Epithelial cell of esophagus (primary cell): ENCODE measurements at places on chromosomes 13 and 19.

- DNase-seq, result no peak
Measured at GRCh38 chr19:18847549-18848463, 16.0 kb downstream of the UPF1 start.

DNA sequence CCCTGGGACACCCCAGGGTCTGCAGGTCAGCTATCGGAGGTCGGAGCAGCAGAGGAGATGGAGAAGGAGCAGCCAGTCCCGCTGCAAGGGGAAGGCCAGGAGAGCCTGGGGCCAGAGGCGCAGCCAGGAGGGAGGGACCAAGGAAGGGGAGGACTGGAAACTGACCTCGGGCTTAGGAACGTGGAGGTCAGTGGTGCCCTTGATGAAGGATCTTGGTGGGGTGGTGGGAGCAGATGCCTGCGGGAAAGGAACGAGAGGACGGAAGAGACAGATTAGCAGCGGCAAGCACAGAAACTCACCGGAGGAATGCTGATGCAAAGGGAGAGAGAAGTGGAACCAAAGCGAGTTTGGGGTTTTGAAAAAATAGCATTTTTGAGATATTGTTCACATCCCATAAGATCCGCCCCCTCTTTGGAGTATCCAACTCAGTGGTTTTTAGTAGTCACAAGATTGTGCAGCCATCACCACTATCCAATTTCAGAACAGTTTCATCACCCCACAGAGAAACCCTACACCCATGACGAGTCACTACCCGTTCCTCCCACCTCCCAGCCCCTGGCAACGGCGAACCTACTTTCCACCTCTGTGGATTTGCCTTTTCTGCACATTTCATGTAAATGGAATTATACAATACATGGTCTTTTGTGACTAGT lies 22.1 kb downstream of the PLEKHF1 start:
- DNase-seq, result peak; percentile 73

DNA sequence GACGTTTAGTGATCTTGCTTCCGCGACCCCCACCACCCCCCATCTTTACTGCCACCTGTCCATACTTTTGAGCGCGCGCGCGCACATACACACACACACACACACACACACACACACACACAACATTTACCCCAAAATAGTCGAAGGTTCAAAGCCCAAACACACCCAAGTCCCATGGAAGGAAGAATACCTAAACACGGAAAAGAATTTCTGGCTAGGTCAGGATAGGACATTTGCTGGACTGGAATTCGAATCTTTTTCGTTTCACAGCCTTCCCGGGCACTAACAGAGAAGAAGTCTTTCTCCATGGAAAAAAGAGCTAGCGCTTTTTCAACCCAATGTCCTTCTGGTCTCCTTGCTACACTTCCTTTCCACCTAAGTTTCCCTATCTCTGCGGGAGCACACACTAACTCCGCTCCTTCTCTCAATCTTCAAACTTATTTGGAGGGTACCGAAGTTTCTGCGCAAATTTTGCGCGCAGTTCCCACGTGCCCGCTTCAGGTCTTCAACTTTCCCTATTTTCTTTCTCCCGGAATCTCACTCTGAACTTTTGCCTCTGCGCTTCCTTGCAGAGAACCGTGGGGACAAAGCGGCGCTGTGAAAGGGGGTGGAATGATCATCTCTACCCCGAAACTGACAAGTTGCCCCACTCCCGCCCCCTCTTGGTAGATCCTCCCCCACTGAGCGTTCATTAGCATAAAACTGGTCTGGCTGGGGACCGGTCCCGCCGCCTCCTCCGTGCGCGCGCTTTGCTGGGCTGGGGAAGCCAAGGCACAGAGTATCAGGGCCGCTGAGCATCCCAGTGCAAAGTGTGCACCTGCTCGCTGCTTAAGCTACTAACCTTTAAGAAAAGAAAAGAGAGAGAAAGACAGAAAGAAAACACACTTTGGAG lies 2.7 kb downstream of the DACH1 start:
- peak; percentile 29 for DNase-seq

- DNase-seq, result no peak
Measured at GRCh38 chr13:80245162-80245733, 95.7 kb downstream of the SPRY2 start.

DNA sequence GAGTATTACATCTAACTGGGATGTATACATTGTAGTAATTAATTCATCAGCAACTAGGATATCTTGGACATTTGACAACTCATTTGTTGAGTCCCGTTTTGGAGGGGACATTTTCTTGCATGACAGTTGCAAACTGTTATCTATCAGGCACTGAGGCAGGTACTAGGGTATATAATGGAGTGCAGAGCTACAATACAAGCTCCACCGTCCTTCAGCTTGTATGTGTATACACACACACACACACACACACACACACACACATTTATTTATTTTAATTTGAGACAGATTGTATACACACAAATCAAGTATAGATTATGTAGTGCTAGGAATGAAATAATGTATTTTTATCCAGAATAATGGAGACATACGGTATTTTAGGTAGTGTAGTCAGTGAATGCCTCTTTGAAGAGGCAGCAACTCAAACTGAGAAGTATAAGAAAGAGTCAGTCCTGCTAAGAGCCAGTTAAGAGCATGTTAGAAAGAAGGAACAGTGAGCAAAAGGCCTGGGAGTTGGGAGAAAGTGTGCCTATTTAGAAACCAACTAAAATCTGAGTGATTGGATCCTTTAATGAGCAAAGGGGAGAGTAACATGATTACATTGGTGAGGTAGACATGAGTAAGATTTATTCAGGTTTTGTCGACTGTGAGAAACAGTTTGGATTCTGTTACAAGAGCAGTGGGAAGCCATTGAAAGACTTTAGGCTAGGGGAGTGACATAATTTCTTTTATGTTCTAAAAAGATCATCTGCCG lies 74.5 kb downstream of the NBEA start:
- DNase-seq, result no peak

- DNase-seq, result no peak
Measured at GRCh38 chr13:99509479-99509878, 8.2 kb downstream of the TM9SF2 start.

DNA sequence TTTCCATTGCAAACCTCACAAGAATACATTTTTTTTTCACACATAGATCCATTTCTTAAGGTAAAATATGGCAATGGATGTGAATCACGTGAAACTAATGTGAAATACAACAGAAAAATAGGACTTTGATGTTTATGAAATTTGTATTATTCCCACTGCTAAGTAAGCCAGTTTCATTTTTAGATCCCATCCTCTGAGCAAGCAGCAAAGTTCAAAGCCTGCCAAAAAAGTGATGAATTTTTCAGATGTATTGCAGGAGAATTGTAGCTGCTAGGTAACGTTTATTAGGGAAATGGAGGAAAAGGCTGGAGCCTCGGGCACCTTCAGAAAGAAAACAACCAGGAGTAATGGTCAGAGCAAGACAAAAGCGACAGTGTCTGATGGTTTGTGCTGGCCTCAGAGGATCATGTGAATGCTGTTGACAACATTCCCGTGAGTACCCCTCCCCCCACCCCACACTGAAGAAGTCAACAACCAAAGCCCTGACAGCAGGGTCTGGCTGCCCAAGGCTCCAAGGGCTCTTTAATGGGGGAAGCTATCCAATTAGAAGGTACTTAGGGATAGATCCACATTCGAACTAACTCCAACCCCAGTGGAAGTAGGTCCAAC lies 95.5 kb downstream of the OXGR1 start:
- no peak for DNase-seq

DNA sequence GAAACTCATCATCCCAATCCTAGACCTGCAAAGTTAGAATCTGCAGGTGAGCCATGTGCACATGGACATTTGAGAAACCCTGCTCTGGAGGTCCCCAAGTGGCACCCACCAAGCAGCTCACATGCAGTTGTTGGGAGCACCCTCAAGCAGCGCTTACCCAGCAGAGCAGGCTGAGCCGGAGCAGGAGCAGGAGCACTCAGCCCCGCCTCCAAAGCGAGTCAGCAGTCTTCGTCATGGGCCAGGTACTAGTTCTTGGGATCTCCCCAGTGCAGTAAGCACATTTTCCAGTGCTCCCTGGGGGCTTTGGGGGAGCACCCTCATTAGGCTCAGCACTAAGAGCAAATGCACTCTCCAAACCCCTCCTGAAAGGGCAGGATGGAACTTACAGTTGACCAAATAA lies 572.7 kb downstream of the IRS2 start:
- peak; percentile 77 for DNase-seq

GRCh38 chr13:98171900-98172589 lies 5.0 kb downstream of the RNF113B start:
- no peak for DNase-seq

GRCh38 chr13:21361123-21361522 lies 98.0 kb downstream of the ZDHHC20 start:
- no peak for DNase-seq

DNA sequence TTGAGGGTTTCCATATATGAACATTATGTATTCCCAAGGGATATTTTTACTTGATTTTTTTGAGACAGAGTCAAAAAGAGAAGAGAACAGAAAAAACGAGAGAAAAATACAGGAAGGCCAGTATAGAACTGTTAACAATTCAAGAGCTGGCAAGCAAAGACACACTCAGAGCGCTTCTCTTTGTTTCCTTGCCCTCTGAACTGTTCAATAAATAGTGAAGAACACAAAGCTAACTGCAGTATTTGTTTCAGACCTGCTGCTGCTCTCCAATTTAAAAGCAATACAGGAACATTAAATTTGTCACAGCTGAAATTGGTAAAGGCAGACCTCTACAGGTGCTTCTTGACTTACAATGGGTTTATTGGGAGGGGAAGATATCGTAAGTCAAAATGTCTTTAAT lies 14.0 kb upstream of the NEK3 start:
- no peak for DNase-seq

- no peak for DNase-seq
Measured at GRCh38 chr19:15550929-15551292, 42.6 kb downstream of the CYP4F22 start.

DNA sequence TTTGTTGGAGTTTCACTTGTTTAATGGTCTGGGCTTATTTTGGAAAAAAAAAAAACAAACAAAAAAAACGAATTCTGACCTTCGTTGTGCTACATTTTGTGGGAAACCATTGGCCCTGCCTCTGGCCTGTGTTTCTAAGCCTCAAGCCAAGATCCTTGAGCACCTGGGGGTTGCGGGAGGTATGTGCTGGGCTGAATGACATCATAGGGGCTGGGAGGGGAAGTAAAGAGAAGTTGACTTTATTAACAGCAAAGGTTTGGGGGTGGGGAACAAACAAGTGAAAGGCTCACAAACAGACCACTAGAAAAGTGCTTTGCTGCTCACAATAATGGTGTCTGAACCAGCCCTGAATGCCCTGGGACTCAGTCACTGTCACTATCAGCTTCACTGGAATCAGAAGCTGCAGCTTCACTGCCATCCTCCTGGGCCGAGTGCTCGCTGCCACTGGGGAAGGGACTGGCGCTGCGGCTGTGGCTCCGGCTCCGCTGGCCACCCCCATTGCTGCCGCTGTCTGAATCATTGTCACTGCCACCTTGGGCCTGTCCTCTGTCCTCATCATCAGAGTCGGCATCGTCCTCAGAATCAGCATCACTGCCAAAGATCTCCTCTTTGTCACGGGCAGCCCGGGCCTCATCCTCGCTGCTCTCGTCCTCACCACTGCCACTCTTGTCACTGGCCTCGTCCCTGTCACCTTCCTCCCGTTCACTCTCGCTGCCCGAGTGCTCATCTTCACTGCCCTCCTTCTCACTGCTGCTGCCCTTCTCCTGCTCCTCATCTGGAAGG lies 5.1 kb downstream of the PAF1 start:
- no peak for DNase-seq

GRCh38 chr13:23599083-23599925 lies 29.1 kb downstream of the TNFRSF19 start:
- peak; percentile 41 for DNase-seq

DNA sequence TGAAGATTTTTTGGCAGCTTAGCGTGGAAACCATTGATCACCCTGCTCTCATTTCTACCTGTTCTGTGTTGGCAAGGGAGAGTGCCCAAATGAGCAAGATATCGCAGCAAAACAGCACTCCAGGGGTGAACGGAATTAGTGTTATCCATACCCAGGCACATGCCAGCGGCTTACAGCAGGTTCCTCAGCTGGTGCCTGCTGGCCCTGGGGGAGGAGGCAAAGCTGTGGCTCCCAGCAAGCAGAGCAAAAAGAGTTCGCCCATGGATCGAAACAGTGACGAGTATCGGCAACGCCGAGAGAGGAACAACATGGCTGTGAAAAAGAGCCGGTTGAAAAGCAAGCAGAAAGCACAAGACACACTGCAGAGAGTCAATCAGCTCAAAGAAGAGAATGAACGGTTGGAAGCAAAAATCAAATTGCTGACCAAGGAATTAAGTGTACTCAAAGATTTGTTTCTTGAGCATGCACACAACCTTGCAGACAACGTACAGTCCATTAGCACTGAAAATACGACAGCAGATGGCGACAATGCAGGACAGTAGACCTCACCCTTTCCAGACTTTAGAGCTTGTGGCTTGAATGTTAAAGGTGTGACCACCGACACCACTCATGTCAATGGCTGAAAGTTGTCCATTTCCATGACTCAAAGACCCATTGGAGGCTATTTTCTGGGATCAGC lies 5.8 kb downstream of the CEBPG start:
- no peak for DNase-seq

- peak; percentile 98 for DNase-seq
Measured at GRCh38 chr13:30829145-30829832, 76.8 kb upstream of the MEDAG start.

GRCh38 chr13:75740031-75740430 lies 103.9 kb downstream of the LMO7 start:
- no peak for DNase-seq

DNA sequence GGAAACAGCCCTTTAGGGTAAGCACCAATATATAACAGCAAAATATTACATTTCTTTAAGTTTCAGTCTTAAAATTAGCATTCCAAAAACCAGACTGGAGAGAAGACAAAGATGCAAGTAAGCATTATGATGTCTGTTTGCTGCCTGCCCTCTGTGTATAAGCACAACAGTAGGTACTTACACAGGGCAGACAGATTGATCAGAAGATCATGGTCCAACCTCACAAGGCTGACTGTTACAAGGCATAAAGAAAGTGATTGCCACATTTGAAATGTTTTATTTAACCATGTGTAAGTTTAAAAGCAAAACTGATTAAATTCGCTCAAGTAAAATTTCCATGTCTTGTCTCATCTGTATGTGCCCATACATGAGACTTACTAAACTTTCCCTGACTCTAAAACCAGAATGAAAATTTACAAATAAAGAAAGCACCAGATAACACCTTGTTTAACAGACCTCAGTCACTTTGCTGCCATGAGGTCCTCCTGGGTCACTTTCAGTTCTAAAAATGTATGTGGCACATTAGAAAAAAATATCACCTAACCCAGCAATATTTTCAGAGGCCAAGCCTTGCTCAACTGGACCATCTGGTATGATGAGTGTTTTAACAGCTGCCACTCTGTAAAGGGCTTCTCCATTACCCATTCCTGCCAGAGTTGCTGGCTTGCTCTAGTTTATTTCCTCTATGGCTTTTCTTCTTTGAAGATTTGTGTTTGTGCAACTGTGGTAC lies 297.0 kb downstream of the RBM26 start:
- peak; percentile 15 for DNase-seq

- peak; percentile 15 for DNase-seq
Measured at GRCh38 chr13:77415253-77416071, 88.6 kb upstream of the MYCBP2 start.

DNA sequence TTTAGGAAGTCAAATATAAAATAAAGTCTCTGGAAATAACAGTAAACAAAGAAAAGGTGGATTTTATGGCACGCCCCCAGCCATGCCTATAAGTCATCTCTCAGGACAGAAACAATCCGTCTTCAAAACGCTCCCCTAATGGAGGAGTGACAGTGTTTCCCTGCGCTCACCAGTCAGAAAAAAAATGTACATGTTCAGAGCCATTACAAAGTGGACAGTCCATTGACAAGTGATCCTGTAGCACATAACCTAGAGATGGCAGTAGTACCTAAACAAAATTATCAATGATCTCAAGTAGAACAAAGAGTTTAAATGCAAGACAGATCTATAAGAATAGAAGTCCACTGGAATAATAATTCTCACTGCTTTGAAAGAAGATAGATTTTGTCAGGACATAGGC lies 891.7 kb upstream of the MIR17HG start:
- peak; percentile 8 for DNase-seq
